ENCODE measurements at places on chromosomes 5 and 9. TPM values are rescaled to one million over a fixed set of nuclear protein-coding genes. Genes with fewer than 3 reads are reported as not detected.

The TAF7 gene
- total RNA-seq: 49.3 TPM

The DNLZ gene
- total RNA-seq: 8.2 TPM

The PCDHGA2 gene
- total RNA-seq: 2.6 TPM

The PAM gene
- total RNA-seq: 266 TPM

The TMEM174 gene
- total RNA-seq: not detected

The TUSC1 gene
- 12.2 TPM for total RNA-seq

The STKLD1 gene
- total RNA-seq: 0.32 TPM

The GPR151 gene
- total RNA-seq: not detected

The NR6A1 gene
- under 0.01 TPM for total RNA-seq

The TEX48 gene
- total RNA-seq: not detected

The FOXD4L4 gene
- total RNA-seq: not detected

The ADGRD2 gene
- not detected for total RNA-seq

The RASGEF1C gene
- total RNA-seq: not detected

The SLC6A19 gene
- total RNA-seq: not detected

The TMEM232 gene
- total RNA-seq: 1.3 TPM

The ARID3C gene
- not detected for total RNA-seq

The LVRN gene
- total RNA-seq: 0.64 TPM

The SYK gene
- not detected for total RNA-seq

The IRX2 gene
- total RNA-seq: 3.0 TPM

The ZNF483 gene
- 5.6 TPM for total RNA-seq

The SPATA31A3 gene
- not detected for total RNA-seq

The S1PR3 gene
- total RNA-seq: 102 TPM

Measured in fibroblast of villous mesenchyme (primary cell).